ENCODE measurements at places on chromosomes 5 and 9.

- no peak for DNase-seq
Measured at GRCh38 chr5:153153086-153153485, 337.4 kb upstream of the GRIA1 start.

DNA sequence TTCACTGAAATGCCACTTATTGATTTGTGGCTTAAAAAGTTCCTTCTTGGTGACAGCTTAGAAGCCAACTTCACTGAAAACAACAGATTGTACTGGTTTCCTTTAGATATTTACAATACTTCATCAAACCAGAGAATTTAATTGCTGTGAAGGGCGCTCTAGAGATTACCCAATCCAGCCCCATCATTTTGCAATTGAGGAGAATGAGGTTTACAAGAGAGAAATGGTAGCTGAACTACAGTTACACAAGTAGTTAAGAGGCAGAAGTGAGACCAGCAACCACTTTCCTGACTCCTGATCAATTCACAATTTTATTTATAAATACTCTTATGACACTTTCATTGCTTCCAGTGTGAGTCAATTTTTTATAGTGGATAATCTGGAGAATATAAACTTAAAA, 103.5 kb upstream of the APC start:
- no peak for DNase-seq

DNA sequence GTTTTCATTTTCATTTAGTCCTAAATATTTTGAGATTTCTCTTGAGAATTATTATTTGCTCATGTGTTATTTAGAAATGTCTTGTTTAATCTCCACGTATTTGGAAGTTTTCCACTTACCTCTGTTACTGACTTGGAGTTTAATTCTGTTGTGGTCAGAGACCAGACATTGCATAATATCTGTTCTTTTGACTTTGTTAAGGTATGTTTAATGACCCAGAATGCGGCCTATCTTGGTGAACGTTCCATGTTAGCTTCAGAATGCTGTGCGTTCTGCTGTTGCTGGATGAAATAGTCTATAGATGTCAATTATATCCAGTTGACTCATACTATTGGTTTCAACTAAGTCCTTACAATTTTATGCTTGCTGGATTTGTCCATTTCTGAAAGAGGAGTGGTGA, 325.3 kb upstream of the TARS1 start:
- no peak for DNase-seq

- no peak for DNase-seq
Measured at GRCh38 chr9:22078081-22078480, 69.0 kb upstream of the CDKN2B start.

GRCh38 chr9:125593581-125594222, 113.3 kb downstream of the MAPKAP1 start:
- no peak for DNase-seq

- no peak for DNase-seq
Measured at GRCh38 chr9:128762671-128763449, 8.9 kb downstream of the ZER1 start.

- peak; percentile 12 for DNase-seq
Measured at GRCh38 chr9:108889649-108890067, 27.6 kb downstream of the ACTL7A start.

- DNase-seq = no peak
Measured at GRCh38 chr9:27505744-27506161, 18.3 kb upstream of the IFNK start.

- no peak for DNase-seq
Measured at GRCh38 chr9:121889990-121890563, 203.0 kb downstream of the TTLL11 start.

DNA sequence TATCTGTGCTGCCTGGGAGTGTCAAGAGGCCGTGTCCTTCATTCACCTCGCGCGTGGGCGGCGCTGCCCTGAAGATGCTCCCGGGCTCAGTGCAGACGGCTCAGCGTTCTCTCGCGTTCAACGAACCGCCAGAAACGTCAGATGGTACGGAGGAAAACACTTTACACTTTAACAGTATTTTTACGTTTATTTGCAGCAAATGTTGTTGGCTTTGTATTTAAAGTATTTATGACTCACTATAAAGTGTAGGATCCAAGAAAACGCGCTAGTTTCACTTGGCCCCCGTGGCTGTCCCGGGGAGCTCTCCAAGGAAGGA, 544 bp upstream of the ERCC6L2 start:
- DNase-seq = peak; percentile 60

DNA sequence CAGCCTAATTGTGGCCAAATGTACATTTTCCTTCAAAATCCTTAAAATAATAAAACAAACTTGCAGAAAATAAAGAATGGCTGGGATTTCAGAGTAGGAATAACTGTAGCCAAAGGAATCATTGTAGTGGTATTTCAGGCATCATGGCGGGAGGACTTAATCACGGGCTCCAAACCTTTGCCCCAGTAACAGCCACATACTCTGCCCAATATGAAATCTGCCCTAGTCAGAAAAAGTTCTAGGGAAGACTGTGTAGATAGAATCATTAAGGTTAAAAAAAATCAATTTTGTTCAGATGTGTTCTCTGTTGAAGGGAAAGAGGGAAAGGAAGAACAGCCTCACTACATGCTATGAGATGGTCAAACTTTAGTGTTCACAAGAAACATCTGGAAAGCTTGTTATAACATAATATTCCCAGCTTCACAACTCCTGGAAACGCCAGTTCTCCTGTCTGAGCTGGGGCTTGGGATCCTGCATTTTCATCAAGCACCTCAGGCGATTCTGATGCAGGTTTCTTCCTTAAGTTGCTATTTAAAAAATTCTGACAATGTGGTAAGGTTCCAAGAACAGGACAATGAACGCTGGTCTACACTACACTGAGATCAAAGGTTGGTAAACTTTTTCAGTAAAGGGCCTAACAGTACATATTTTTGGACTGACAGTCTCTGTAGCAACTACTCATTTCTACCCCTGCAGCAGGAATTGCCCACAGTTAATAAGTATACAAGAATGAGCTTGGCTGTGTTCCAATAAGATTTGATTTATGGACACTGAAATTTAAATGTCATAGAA, 87.9 kb downstream of the CEMIP2 start:
- no peak for DNase-seq

DNA sequence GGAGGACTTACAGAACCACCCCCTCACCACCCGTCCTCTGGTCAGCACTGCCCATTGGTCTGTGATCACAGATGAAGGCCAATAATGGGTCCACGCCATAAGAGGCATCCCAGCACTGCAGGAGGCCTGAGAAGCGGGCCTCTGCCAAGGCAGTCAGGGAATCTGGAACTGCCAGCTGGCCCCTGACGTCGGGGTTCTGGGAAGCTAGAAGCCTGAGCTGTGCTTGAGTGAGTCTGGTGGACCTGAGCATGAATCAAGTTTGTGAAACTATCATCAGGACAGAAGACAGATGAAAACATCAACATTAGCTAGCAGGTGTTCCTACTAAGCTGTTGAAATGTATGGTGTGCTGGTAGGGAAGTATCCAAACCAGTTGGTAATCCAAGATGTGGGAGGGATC, 7.8 kb downstream of the ANGPTL2 start:
- DNase-seq = no peak

DNA sequence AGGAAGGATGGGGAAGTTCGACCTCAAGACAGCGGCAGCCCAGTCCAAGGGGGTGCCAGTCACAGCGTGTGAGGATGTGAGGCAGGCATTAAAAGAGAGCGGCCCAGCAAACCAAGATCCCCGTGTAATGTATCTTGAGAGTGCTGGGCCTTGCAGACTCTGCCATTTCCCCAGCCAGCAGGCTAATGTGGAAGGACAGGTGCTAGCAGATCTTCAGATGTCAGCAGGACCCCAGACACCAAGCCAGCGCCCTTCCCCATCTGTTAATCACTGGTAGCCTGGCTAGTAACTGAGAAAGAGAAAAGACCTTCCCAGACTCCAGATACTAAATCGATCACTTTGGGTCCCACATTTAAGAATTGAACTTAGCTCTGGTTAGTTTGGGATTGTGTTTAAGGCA, 62.2 kb downstream of the NTRK2 start:
- no peak for DNase-seq

DNA sequence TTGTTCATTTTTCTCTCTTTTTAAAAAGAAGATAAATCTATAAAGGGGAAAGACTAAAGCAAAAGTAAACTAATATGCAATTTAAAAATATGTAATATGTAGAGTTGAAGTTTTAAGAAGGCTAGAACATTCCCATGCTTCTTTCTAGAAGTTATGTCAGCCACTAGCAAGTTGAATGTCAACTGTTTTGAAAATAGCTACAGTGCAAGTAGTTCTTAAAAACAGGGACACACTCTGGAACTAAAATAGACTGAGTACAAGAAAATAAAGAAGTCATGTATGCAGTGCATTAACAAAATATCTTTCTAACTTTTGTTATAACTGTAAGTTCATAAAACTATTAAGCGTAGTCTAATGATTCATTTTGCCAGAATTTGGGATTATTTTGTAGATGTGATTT, 7.9 kb downstream of the TMEM38B start:
- no peak for DNase-seq

DNA sequence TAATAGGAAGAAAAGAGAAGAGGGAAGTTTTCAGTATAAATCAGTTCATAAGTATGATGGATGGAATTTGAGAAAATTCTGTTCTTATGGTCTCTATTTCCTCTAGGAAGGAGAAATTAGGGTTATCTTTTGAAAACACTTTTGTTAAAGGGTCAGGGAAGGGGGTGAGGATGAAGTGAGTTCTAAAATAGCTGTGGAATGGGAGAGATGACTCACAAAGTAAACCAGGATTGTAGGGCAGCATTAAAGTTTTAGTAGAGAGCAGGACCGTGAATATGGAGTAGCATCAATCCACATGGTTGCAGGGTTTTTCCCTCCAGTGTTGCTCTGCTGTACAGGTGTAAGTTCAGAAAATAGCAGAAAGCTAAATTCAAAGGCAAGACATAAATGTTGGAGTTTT, 32.4 kb downstream of the MUSK start:
- no peak for DNase-seq

DNA sequence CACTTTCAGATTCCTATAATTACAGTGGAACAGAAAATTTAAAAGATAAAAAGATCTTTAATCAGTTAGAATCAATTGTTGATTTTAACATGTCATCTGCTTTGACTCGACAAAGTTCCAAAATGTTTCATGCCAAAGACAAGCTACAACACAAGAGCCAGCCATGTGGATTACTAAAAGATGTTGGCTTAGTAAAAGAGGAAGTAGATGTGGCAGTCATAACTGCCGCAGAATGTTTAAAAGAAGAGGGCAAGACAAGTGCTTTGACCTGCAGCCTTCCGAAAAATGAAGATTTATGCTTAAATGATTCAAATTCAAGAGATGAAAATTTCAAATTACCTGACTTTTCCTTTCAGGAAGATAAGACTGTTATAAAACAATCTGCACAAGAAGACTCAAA, 29.5 kb downstream of the ZFYVE16 start:
- no peak for DNase-seq

GRCh38 chr9:131214876-131215275, 61.4 kb downstream of the FAM78A start:
- no peak for DNase-seq

DNA sequence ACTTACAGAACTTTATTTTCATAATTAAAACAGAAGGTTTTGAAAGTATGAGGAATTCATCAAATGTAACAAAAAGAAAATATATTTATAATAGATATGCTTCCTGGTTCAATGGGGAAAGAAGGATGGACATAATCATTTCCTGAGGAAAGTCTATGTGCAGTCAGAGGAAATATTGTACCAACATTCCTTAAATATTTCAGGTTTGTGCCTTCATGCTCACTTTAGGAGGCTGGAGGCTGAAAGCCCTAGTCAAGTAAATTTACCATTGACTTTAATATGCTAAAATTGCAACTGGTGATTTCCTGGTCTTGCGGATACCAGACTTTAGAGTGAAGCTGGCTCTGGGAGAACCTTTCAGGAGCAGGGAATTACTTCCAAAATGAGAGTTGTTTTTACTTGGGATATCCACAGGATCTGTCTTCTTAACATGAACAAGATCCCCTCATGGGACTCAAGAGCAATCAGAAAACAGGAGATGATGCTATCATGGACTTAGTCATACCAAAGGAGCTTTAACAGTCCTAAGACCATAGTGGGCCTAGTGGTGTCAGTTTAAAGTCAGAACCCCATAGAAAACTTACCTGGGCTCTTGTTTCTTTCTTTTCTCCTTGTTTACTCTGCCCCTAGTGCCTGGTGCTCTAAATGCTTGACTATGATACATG, 762.8 kb upstream of the GRAMD2B start:
- no peak for DNase-seq

DNA sequence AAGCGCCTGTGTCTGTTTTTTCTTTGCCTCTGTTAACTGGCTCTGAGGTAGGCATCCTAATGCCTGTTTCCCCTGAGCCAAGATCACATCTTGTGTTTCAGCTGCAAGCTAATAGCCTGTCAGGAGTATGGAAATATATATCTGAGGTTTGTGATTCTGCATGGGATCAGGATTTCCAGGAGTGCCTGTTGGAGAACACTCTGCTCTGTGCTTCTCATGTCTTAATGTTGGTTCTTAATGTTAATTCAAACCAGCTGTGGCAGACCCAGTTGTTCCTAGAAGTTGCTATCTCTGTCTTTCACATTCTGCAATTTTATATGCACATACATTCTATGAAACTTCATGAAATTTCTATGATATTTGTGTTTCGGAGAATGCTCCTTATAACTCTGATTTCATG, 72.1 kb downstream of the PGM5 start:
- no peak for DNase-seq

DNA sequence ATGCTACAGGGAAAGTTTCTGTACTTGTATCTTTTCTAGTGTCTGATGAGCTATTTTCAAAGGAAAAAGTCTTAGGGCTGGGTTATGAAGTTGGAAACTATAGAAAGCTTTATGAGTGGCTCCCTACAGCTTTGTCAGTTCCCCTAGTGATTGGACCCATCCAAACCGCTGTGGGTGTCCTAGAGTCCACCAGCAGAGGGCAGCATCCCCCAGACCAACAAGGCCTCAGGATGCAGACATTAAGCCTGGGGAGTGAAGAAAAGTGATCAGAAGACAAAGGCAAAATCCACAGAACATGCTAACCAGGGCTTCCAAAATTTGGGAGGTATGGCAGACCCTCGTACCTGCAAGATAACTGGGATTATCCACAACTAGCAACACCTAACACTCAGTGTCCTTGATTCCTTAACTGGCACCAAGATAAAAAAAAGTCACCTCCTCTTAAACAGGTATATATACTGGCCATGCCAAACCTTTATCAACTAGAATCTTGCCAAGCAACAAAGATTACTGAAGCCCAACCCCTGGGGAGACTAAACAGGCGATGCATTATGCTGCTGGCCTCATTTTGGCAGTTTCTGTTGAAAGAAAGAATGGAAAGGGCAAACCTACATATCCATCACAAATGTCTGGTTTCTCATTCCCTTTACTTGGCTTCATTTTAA, 110.4 kb upstream of the NR5A1 start:
- DNase-seq = peak; percentile 65

All from CD4-positive, alpha-beta T cell treated with Interleukin-21 for 1 hour (primary cell).